Fibroblast of the aortic adventitia (primary cell): ENCODE measurements at places on chromosomes 1 and 21. TPM values are rescaled to one million over a fixed set of nuclear protein-coding genes. Genes with fewer than 3 reads are reported as not detected.

Gene SYT14
- total RNA-seq, result 0.08 and 35.0 TPM in 2 replicates

Gene TYW3
- total RNA-seq, result 19.2 and 19.6 TPM in 2 replicates

Gene LENEP
- total RNA-seq, result not detected in 2 replicates

Gene SPEN
- 20.5 and 24.3 TPM in 2 replicates for total RNA-seq

Gene NHLH1
- total RNA-seq, result not detected in 2 replicates

Gene PTPN22
- 0.99 and 1.6 TPM in 2 replicates for total RNA-seq

Gene OLIG2
- total RNA-seq, result not detected in 2 replicates

Gene KCND3
- 0.09 and 5.2 TPM in 2 replicates for total RNA-seq

Gene RCSD1
- total RNA-seq, result 0.57 TPM in 1 of 2 replicates, not detected in the other

Gene ERICH3
- total RNA-seq, result not detected in 2 replicates

Gene PDC
- total RNA-seq, result 0.27 TPM in 1 of 2 replicates, not detected in the other

Gene CDC20
- total RNA-seq, result 0.33 and 23.9 TPM in 2 replicates

Gene MYOC
- 0.36 and 3.8 TPM in 2 replicates for total RNA-seq

Gene SNX7
- total RNA-seq, result 80.3 and 83.0 TPM in 2 replicates

Gene VASH2
- total RNA-seq, result 0.90 and 3.3 TPM in 2 replicates

Gene LINGO4
- not detected in 2 replicates for total RNA-seq

Gene TTLL7
- 16.0 and 20.9 TPM in 2 replicates for total RNA-seq

Gene LCE1E
- not detected in 2 replicates for total RNA-seq

Gene RHCE
- 0.27 and 0.33 TPM in 2 replicates for total RNA-seq

Gene OPTC
- total RNA-seq, result not detected in 2 replicates

Gene F13B
- not detected in 2 replicates for total RNA-seq

Gene GPR153
- total RNA-seq, result 9.9 and 10.9 TPM in 2 replicates

Gene TP73
- 0.18 TPM in 1 of 2 replicates, not detected in the other for total RNA-seq

Gene SMCP
- total RNA-seq, result not detected in 2 replicates

Gene KRTAP19-3
- not detected in 2 replicates for total RNA-seq

Gene GPR52
- 2.9 TPM in 1 of 2 replicates, not detected in the other for total RNA-seq

Gene LORICRIN
- total RNA-seq, result not detected in 2 replicates

Gene PALMD
- total RNA-seq, result 2.4 and 6.0 TPM in 2 replicates

Gene LMOD1
- total RNA-seq, result 14.5 and 22.3 TPM in 2 replicates

Gene EXTL1
- total RNA-seq, result 0.18 and 0.74 TPM in 2 replicates

Gene CALML6
- 0.36 and 0.49 TPM in 2 replicates for total RNA-seq
